ENCODE measurements at places on chromosomes 11 and 22. TPM values are rescaled to one million over a fixed set of nuclear protein-coding genes. Genes with fewer than 3 reads are reported as not detected.

The IL17REL gene
- not detected for total RNA-seq

The MRGPRG gene
- not detected for total RNA-seq

The CLDN5 gene
- total RNA-seq: 17.2 TPM

The OR51B2 gene
- not detected for total RNA-seq

The MS4A15 gene
- not detected for total RNA-seq

The CNIH2 gene
- 0.37 TPM for total RNA-seq

The RASD2 gene
- total RNA-seq: 0.12 TPM

The ANGPTL5 gene
- 0.92 TPM for total RNA-seq

The PC gene
- total RNA-seq: 25.1 TPM

The GAL gene
- total RNA-seq: not detected

The PTPRCAP gene
- total RNA-seq: 0.26 TPM

The POLD4 gene
- 38.7 TPM for total RNA-seq

All from aortic smooth muscle cell (primary cell).